ENCODE measurements at places on chromosomes 3 and 15.
A peak's percentile ranks its signal among the peaks of the same experiment; 100 is the strongest.

- no peak for ATAC-seq
Measured at GRCh38 chr15:63283126-63283525, 5.7 kb downstream of the APH1B start.

GRCh38 chr3:71725271-71725991, at the start of gene EIF4E3:
EIF4E3 (minus strand) TSS chr3:71725402; CDS start chr3:71725367, 35 bp downstream.
- ATAC-seq, result peak; percentile 30

DNA sequence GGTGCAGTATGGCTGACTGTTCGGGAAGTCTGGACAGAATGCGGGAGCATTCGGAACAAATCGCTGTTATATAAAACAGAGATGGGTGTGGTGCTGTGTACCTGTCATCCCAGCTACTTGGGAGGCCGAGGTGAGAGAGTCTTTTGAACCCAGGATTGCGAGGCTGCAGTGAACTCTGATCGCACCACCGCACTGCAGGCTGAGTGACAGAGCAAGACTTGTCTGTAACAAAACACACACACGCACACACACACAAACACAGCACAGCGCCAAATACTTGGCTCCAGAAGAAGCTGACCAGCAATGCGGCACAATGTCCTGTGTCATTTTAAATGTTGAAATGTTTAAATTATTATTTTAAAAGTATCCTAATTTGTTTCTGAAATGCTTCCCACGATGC, 12.6 kb downstream of the RFTN1 start:
- ATAC-seq, result no peak

- ATAC-seq, result peak; percentile 22
Measured at GRCh38 chr3:51982352-51982837, 940 bp upstream of the ACY1 start.

GRCh38 chr3:24389108-24390090, 105.3 kb downstream of the THRB start:
- ATAC-seq, result no peak

- ATAC-seq, result peak; percentile 36
Measured at GRCh38 chr3:177811835-177812234, 614.6 kb upstream of the TBL1XR1 start.

DNA sequence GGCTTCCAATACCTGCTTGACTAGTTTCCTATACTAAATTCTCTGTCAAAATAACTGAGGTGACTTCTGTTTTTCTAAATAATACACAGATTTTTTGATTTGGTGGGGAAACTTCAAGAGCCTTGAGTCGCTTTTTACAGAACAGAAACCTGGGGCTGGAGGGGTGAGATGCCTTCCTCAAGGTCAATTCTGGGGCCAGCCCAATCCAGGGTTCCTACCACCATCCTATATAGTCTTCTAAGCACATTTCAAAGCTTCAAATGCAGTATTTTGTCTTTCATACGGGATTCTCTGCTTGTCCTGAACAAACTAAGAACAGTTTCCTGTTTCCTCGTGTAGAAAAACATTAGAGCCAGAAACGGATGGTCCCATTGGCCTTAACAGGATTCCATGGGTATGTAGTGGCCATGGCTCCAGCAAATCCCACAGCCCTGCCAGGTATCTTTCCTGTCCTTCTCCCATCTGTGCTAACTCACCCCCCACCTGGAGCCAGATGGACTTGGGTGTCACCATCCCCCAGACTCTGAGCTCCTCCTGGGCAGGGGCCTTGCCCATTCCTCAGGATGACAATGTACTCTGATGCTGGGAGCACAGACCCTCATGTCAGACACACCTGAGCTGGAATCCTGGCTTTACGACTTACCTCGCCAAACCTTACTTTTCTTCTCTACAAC, 146.9 kb downstream of the KLF13 start:
- no peak for ATAC-seq

GRCh38 chr15:29675791-29676301, 146.4 kb downstream of the TJP1 start:
- no peak for ATAC-seq

- no peak for ATAC-seq
Measured at GRCh38 chr3:15297608-15298350, 34.6 kb downstream of the SH3BP5 start.

DNA sequence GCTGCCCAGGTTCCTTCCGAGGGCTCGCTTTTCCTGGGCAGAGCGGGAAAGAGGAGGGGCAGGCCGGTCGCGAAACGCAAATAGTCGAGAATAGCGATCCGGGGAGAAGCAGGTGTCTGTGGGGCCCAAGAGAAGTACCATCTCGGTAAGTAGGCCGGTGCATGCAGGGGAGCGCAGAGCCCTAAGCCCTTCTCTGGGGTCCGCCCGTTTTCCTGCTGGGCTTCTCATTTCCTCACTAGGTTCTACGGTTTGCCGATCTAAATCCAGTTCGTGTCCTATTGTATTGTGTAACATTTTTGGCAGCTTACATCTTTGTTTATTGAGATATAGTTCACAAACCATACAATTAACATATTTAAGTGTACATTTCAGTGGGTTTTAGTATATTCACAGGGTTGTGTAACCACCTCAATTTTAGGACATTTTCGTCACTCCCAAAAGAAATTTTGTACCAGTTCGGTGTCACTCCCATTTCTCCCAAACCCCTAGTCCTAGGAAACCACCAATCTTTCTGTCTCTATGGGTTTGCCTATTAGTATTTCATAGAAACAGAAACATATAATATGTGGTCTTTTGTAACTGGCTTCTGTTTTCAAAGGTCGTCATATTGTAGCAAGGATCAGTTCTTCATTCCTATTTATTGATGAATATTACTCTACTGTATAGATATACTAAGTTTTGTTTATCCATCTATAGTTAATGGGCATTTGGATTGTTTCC, 6.8 kb upstream of the TRIM69 start:
- ATAC-seq, result no peak

- no peak for ATAC-seq
Measured at GRCh38 chr15:57144448-57144847, 226.0 kb downstream of the TCF12 start.

GRCh38 chr3:133161656-133162055, 123.5 kb downstream of the TMEM108 start:
- no peak for ATAC-seq

- ATAC-seq, result no peak
Measured at GRCh38 chr3:157871838-157872460, 234.3 kb downstream of the SHOX2 start.

DNA sequence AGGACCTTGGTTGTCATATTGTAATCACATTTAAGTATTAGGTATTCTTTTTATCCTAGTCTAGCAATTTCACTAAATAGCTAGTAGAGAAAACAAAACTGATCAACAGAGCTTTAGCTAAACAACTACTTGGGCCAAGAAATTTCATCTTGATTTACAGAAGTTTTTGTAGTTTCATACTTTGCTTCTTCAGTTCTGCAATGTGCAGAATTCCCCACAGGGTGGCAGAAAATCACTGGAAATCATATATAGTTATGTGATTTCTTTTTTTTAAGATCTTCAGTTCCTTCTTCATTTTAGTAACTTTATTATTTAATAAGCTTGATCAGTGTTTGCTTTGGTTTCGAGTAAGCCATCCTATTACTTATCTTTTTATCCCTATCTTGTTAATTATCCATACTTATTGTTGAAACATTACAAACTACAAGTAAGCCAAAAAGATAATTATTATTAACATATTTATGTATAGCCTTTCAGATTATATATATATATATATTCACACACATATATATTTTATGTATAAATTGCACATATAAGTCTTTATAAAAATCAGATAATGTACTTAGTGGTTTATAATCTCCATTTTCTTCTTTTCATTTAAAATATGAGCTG, 2.2 kb upstream of the BNIP2 start:
- no peak for ATAC-seq

- ATAC-seq, result no peak
Measured at GRCh38 chr3:129441215-129441614, 1.2 kb downstream of the IFT122 start.

GRCh38 chr3:188000361-188000861, 153.5 kb upstream of the LPP start:
- ATAC-seq, result no peak

GRCh38 chr3:73681610-73682009, 56.9 kb upstream of the PDZRN3 start:
- ATAC-seq, result no peak

DNA sequence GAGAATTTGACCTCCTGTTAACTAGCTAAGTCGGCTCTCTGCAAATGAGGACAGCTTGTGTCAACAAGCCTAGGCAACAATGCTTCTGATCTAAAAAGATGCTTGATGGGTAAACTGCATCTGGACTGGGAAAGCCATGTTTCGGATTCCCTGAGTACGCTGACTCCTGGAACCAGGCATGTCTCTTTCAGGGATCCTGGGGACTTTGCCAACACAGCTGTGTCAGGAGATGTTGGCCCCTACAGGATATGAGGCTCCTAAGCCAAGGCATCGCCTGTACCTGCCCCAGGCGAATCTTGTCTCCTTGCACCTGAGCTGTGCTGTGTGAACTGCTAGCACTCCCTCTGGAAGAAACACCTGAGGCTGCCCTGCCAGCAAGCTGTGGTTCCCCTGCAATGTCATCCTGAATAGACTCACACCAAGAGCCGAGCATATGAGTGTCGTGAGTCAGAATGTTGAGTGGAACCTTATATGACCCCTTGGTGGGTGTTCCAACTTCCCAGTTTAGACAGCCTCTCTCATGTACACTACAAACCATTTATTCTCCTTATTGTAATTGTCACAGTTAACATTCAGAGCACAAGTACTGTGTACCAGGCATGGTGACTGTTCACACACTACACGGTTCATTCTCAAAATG, 17.0 kb downstream of the EOGT start:
- peak; percentile 58 for ATAC-seq

DNA sequence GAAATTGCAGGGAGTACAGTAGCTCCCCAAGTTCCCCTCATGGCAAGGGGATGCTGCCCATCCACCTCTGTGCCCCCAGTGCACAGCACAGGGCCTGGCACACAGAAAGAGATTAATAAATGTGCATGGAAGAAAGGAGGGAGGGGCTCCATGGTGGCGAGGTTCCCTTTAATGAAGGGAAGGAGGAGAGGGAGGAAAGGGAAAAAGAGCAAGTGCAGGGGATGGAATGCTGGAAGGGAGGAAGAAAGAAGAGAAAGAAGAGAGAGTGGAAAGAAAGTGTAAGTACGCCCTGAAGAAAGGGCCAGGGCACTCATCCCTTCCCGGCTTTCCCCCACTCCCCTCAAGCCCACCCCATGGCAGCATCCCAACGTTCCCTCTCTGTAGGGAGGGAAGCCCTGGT, 1.5 kb upstream of the VIPR1 start:
- no peak for ATAC-seq

- ATAC-seq, result no peak
Measured at GRCh38 chr3:43094851-43095250, 11.0 kb downstream of the POMGNT2 start.

GRCh38 chr3:139718415-139718814, 40.6 kb upstream of the NMNAT3 start:
- no peak for ATAC-seq

GRCh38 chr3:107752202-107752990, 229.6 kb downstream of the BBX start:
- ATAC-seq, result no peak

GRCh38 chr15:100468285-100468684, 60.5 kb downstream of the CERS3 start:
- ATAC-seq, result no peak

DNA sequence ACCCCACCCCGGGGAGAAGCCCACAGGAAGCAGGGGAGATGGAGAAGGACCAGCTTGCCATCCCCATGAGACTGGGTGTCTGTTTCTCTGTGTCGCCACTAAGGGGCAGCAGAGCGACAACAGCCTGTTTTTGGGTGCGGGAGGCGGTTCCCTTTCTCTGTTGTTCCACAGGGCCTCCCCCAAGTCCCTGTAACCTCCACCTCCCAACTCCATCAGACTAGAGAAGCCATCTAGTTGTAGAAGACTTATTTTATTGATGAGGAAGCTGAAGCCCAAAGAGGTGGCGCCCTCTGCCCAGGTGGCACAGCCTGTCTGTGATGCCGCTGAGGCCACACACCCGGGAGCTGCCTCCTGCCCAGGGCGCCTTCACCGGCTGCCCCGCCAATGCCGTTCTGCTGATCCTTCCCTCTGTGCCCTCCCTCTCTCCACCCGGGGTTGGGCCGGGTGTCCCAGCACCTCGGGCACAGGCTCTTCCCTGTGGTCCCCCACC, 3.9 kb upstream of the CCDC9B start:
- ATAC-seq, result peak; percentile 81

GRCh38 chr15:48924528-48925393, 39.0 kb downstream of the SHC4 start:
- ATAC-seq, result no peak

DNA sequence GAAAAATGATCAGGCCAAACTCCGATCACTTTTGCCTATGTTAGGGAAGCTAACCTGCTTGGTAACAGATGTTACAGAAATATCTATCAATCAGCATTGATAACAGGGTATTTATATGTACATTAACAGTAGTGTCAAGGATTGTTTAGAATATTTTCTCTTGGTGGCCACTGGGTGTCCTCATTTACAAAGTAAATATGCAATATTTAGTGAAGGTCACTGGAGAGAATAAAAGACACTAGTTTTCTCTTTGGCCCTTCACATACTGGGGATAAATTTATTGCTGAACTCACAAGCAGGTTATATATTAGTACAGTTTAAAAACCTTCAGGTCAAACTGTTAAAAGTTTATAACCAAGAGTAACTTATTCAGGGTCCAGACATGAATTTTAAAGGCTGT, 69.0 kb downstream of the TIGIT start:
- no peak for ATAC-seq

- ATAC-seq, result no peak
Measured at GRCh38 chr3:112847692-112848091, 1.0 kb upstream of the CD200R1L start.

DNA sequence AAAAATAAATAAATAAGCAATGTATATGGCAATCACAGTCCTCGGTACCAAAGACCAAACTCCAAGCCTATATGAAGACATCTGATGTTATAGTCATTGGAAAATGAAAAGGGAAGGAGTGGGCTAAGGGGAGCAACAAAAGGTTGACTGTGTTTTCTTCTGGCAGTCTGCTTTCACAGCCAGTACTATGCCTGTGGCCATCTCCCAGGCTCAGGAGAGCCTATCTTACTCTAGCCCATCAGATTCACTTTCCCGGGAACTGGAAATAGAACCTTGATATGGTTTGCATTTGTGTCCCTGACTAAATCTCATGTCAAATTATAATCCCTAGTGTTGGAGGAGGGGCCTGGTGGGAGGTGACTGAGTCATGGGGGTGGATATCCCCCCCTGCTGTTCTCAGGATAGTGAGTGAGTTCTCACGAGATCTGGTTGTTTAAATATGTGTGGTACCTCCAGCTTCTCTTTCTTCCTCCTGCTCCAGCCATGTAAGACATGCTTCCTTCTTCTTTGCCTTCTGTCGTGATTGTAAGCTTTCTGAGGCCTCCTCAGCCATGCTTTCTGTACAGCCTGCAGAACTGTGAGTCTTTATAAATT, 105.3 kb downstream of the PLCH1 start:
- ATAC-seq, result no peak

DNA sequence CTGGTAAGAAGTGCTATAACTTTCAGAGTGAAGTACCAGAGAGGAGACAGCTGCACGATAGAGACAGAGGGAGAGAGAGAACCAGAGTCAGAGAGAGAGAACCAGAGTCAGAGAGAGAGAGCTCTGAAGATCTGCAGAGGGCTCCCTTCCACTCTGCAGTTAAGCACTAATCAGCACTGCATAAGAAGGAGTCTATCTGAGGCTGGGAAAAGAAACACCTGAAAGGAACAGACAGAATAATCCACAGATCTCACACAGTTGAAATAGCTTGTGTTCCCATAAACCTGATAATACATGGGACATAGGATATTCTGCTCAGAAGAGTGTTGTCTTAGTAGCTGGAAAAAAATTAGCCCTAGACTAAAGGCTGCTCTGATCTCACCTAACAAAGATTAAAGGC, 87.6 kb downstream of the CFAP44 start:
- ATAC-seq, result no peak

Measured in activated CD4-positive, CD25-positive, alpha-beta regulatory T cell treated with anti-CD3 and anti-CD28 coated beads, Interleukin-2, amount 50 U/mL, for 24 hours (primary cell).